ENCODE measurements at places on chromosomes 1 and 21.

DNA sequence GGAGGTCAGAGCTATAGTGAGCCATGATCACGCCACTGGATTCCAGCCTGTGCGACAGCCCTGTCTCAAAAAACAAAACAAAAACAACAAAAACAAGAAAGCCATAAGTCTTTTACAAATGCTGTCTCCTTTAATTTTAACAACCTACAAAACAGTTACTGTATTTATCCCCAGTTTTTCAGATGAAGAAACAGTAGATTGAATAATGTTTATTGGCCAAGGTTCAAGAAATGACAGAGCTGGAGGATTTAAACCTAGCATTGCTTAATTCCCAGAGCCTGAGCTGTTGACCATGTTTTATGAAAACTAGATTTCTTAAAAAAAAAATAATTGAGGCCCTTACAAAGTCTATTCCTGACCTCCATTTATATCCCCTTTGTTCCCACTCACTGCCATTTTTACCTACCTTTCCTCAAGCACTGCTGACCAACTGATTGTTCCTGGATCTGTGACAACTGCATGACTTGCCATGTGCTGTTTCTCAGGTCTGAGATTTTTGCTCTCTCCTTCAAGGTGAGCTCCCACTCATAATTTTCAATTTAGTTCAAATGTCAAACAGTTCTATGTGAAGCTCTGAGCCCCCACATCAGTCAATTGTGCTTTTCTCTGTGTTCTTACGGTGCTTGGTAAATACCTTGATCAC, 140.8 kb downstream of the CHRM3 start:
- DNase-seq = no peak

GRCh38 chr1:227545361-227545760, 18.0 kb upstream of the ZNF678 start:
- DNase-seq = no peak

DNA sequence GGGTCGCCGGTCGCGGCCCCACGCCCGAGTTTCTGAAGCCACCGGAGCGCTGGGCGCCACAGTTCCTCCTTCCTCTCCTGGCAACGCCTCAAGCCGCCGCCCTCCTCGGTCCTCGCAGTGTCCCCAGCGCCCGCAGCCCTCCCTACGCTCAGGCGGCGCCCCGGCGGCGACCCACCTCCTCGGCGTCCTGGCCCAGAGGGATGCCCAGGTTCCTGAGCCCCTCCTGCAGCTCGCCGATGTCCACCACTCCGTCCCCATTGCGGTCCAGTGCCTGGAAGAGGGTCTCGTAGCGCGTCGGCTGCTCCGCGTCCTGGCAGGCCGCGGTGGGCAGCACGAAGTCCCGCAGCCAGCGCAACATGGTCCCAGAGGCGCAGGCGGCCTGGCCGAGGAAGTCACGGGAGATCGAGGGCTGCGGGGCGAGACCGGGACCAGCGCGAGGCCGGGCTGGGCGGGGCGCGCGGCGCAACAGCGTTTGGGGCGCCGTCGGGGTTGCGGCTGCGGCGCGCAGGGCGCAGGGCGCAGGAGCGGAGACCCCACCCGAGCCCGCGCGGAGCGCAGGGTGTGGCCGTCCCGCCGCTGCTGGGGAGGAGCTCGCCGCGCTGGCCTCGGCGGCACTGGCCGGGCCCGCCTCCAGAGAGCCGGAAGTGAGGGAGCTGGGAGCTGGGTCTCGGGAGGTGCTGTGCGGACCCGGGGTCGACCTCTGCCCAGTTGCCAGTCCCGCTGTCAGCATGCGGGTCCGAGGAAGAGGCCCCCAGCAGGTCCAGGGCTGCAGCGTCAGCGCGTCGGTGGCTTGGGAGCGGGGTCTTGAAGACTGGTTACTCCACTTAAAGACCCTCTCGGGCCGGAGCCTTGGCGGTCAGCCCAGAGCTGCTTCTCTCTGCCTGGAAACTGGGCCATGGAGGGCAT, at the start of gene SLC25A24:
Gene SLC25A24, minus strand, starts transcription at position 563 of the 906 bp plus-strand sequence. Its CDS starts 205 bp downstream, at position 358.
- DNase-seq = peak; percentile 83

GRCh38 chr1:114224196-114224907, 70.7 kb upstream of the SYT6 start:
- no peak for DNase-seq

GRCh38 chr1:225465793-225466517, 38.1 kb upstream of the LBR start:
- DNase-seq = no peak

GRCh38 chr1:153742411-153743142, 14.7 kb downstream of the INTS3 start:
- no peak for DNase-seq

DNA sequence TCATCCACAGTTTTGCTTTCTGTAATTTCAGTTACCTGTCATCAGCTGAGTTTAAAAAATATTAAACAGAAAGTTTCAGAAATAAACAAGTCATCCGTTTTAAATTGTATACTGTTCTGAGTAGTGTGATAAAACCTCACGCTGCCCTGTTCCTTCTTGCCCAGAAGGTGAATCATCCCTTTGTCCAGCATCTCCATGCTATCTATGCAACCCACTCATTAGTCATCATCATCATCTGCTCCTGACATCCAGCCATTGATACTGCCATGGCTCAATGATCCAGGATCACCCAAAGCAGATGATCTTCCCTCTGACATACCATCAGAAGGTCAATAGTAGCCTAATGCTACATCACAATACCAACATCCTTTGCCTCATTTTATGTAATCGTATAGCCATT, 198.3 kb downstream of the SLC44A5 start:
- no peak for DNase-seq

GRCh38 chr1:224245188-224245587, 62.1 kb downstream of the DEGS1 start:
- DNase-seq = peak; percentile 71

- DNase-seq = no peak
Observed at GRCh38 chr1:85484264-85484663, 19.3 kb upstream of the DDAH1 start.

- peak; percentile 7 for DNase-seq
Observed at GRCh38 chr1:212749821-212750535, 41.6 kb downstream of the NSL1 start.

DNA sequence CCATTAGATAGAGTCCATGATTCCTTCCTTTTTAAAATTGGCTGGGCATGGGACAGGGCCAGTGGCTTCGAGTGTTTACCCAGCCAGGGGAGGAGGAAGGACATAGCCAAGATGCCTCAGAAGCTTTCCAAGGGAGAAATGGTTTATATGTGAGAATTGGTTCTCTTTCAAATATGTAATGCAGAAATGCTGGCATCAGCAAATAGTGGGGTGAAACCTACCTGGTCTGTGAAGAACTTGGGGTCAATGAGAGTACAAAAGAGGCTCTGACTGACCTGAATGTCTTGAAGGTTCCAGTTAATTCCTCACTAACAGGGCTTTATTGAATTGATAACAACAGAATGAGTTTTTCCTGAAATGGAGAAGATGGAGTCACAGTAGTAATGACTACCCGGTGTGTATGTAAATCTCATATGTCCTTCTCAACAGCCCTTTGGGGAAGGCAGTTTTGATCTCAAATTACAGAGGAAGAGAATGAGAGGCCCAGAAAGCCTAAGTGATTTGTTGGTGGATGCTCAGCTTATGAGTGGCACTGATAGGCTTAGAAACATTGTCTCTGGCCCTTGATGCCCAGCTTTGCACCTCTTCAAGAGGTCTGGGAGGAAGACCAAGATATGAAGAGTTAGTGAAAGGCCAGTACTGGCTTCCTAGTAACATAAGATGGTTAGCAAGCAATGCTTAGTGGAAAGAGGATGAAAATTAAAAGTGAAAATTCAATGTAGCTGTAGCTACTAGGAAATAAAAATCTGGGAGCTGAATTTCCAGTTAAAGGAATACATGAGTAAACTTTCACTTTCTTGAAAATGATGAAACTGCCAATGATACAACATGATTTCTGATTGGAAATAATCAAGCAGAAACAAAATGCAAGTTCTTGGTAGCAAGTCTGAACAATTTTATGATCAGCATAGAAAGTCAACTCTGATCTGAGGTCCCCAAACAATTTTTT, 2.7 kb downstream of the ATF3 start:
- DNase-seq = no peak

DNA sequence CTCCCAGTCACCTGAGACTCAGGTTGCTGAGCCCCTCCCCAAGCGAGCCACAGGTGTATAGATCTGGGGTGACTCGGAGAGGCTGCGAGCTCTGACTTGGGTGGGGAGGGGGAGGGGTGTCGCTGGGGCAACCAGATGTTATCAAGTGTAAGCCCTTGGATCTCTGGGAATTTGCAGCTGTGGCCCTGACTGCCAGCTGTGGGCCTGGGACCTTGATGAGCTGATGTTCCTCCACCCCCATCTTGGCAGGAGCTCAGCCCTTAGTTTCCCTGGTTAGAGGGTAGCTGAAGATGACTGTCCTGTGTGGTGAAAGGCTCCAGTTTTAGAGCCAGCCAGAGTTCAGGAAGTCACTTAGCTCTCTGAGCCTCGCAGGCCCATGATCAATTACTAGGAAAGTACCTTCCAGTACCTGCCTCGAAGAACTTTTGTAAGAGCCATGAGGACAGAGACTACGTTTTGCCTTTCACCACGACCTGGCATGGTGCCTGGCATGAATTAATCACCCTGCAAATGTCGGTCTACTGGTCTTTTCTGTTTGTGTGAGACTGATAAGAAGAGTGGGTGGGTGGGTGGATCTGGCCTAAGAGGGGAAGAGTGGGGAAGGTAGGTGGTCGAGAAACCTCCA, 55.8 kb downstream of the YARS1 start:
- no peak for DNase-seq

DNA sequence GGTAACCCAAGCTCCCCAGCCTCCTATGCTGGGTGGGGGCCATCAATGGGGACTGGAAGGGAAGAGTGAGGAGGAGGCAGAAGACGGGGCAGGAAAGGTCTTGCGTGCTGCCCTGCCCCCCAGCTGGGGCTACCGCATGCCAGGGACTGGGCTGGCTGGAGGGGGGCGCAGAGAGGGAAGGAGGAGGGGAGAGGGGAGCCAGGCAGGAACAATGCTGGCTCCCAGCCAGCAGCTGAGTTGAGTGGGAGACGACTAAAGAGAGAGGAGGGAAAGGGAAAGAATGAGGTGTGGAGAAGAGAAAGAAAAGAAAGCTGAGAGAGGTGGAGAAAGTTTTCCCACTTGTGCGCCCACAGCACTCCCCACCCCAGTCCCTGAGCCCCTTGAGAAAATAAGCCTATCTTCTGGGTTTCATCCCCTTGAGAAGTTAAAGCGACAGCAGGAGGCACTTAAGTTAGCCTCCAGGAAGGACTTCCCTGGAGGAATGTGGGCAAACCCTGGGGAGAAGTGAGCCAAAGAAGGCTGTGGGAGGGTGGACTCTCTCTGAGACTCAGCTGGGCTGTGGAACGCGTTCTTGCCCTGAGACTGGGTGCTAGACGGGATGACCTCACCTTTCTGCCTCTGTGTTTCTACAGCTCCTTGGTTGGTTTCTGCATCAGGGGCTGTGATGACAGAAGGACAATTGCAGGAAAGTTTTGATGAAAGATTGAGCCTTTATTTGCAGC, 12.9 kb upstream of the NES start:
- no peak for DNase-seq

- DNase-seq = no peak
Observed at GRCh38 chr1:24161270-24161669, 18.3 kb upstream of the IL22RA1 start.

GRCh38 chr1:222798116-222798515, 16.7 kb upstream of the DISP1 start:
- peak; percentile 22 for DNase-seq

- DNase-seq = no peak
Observed at GRCh38 chr1:45123358-45123757, 83.0 kb downstream of the ZSWIM5 start.

DNA sequence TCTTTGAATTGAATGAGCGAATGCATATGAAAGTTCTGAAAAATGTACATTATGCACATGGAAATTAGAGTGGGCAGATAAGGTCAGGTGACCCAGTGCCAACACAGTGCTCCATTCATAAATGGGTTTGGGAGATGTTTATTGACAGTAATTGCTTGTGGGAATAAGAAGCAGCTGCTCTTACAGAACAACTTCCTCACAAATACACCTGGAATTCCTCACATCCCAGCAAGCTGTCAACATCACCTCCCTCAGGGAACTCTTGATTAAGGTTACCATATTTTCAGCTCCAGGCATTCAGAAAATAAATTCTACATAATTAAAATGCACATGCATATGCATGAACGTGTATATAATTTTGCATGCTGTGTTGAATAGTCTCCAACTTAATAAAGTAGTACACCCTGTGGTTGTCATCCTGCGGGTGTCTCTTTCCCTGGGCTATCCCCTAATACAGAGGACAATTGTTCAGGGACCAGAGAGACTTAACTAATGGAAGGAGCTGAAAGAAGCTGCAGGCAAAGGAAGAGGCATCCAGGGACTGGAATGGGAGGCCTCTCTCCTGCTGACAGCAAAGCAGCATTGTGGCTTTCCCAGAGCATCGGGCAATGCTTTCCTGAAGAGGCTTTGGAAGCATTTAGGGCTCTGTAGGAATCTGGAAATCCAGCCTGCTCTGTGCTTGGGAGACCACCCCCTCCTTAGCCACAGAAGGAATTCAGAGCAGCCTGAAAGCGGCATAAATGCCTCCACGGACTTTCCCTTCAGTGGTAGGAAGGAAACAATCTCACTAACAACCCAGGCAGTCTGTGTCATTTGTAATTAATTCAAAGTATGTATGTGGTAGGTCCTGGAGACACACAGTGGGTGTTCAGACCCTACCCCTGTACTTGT, 55.2 kb upstream of the GNG12 start:
- DNase-seq = no peak

DNA sequence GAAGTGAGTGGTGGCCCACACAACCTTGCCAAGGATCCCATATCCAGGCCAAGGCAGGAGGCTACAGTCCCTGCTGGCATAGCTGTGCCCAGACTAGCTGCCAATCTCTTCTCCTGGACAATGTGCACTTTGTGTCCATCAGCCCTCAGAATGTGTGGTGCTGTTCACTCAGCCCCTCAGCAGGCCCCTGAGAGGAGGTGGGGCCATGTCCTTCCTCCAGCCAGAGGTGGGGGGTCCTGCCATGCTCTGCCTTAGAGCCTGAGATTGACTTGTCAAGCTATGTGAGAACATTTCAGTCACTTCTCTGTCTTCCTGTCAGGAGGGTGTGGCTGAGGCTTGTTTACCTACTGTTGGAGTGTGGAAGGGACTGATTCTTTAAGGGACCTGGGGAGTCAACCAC, 1.4 kb downstream of the NCF2 start:
- no peak for DNase-seq

DNA sequence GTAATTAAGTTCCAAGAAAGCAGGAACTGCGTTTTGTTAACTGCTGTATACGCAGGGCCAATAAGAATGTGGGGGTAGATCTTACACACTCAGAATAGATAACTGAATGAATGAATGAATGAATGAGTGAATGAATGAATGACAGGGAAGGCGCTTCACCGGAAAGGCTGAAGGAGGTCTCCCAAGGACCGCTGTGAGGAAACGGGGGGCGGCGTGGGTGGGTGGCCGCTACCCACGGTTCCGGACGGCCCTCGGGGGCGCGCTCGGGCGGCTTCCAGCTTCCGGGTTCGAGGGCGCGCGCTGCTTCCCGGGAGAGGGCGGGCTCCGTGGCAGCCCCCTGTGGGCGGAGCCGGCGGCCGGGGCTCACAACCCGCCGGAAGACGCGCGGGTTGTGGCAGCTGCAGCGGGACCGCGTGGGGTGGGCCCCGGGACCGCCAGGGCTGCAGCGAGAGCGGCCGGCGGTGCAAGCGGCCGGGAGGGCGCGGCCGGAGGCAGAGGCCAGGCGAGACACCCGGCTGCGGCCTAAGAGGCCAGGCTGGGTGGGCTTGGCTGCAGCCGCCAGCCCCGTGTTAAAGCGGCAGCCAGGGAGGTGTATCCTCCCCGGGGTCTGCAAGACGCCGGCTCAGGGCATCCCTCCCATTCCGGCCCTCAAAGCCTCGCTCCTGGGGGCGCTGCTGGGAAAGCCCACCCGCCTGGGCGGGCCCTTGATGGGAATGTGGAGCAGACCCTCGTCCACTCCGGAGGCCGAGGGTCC, at the start of gene ZFP69:
Gene ZFP69, plus strand, starts transcription at position 367 of the 754 bp plus-strand sequence. CDS start 2,072 bp downstream, outside the sequence.
- peak; percentile 69 for DNase-seq
